Endothelial cell of umbilical vein (primary cell): ENCODE measurements at places on chromosomes 2 and 18.
A peak's percentile ranks its signal among the peaks of the same experiment; 100 is the strongest.

DNA sequence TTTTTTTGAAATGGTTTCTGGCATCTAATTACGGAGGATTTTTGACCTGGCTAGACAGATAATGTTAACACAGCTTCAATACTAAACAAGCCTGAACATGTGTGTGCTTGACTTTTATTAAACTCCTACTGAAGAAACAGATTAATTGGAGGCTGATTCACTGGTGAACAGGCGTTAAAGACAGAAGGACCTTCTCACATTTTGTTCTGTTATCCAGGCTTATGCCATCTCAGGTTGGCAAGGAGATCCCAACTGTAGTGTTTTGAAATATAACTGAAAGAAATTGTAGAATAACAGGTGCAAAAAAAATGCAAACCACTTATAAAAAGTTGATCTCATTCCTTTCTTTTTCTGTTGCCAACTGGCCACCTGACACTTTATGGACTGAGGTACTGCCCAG is 269.6 kb downstream of the ARHGAP15 start:
- no peak for DNase-seq

GRCh38 chr2:229445019-229445418 is 173.9 kb upstream of the PID1 start:
- peak; percentile 87 for DNase-seq

- DNase-seq: no peak
Observed at GRCh38 chr2:200041639-200042038, 86.3 kb downstream of the MAIP1 start.

DNA sequence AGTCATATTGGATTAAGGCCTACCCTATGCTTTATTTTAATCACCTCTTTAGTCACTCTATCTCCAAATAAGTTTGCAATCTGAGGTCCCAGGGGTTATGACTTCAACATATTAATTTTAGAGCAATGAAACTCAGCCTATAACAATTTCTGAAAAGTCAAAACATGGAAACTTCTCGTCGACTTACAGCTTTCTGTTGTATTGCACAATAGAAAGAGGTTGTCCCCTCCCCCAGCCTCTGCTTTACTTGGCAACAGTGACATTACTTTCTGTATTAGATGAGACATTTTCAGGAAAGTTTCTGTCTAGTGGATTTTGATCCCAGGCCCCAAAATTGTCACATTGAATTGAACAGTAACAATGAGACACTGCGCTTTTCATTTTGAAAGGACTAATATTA is 326.4 kb downstream of the THSD7B start:
- no peak for DNase-seq

DNA sequence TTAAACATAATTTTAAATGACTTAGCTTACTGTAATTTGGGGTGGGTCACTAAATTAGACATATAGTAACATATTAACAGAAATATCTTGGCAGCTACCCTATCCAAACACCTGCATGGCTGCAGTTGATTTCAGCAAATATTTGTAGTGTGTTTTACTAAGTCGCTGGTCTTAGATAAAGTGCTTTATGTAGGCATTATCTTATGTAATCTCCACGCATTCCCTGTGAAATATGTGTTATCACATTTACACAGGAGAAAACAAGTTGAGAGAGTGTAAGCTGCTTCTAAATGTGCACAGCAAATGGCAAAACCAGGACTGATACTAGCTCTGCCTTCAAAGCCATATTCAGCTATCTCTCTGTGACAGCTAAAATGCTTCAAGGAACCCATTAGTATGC is 72.0 kb downstream of the NYAP2 start:
- DNase-seq: no peak

DNA sequence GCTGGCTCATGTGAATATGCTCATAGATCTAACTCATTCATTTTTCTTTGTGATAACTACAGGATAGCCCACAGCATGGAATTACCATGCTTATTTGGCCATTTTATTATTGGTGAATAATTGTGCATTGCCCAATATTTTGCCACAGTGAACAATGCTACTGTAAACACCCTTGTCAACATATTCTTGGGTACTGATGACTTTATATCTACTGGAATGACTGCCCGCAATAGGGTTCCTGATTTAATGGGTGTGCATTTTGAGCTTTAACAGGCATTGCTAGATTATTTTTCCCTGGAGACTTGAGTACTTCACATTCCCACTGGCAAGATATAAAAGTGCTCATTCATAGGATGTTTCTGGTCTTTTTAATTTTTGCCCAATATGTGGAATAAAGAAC is 42.7 kb upstream of the EVA1A start:
- no peak for DNase-seq

- DNase-seq: no peak
Observed at GRCh38 chr18:39449566-39449965, 1884.0 kb upstream of the CELF4 start.

GRCh38 chr2:59168766-59169165 is 927.6 kb upstream of the FANCL start:
- no peak for DNase-seq

GRCh38 chr2:181106229-181106628 is 125.8 kb downstream of the UBE2E3 start:
- no peak for DNase-seq

GRCh38 chr2:41941831-41942230 is 106.0 kb upstream of the PKDCC start:
- DNase-seq: no peak

DNA sequence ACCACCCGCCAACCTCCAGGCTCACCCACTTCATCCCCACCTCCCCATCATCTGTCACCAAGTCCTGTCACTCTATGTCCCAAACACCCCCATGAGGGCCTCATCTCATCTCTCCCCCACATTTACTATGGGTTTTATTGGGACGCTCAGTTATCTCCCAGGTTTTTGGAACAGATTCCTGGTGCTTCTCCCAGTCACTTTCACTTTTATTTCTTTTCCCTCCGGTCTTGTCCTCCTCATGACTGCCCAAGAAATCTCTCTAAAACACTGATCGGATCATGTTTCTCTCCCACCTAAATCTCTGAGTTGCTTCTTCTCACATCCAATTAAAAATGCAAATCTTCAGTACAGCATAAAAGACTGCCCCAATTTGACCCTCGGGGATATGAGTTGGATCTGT is 273.1 kb downstream of the PHLPP1 start:
- DNase-seq: no peak

- no peak for DNase-seq
Observed at GRCh38 chr2:68917034-68917718, 35.5 kb downstream of the GKN2 start.

GRCh38 chr2:62409442-62409841 is 96.6 kb downstream of the TMEM17 start:
- DNase-seq: no peak

GRCh38 chr2:201999279-201999678 is 34.4 kb upstream of the FZD7 start:
- no peak for DNase-seq

- no peak for DNase-seq
Observed at GRCh38 chr18:52536039-52536438, 196.0 kb downstream of the DCC start.

DNA sequence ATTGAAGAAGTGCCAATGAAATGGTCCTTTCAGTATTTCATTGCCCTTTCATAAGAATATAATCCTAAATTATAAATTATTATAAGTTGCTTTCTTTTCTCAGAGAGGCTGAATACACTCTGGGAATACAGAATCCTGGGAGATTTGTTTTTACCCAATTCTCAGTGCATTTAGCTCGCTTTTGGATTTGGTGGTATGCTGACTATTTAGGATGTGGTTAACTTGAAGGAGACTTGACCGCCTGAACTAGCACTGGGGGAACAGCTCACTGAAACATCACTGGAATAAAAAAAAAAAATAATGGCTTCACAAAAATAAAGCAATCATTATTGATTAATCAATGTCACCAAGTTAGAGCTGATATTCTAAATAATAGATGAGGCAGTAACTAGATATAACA is 10.2 kb downstream of the TNFAIP6 start:
- no peak for DNase-seq

DNA sequence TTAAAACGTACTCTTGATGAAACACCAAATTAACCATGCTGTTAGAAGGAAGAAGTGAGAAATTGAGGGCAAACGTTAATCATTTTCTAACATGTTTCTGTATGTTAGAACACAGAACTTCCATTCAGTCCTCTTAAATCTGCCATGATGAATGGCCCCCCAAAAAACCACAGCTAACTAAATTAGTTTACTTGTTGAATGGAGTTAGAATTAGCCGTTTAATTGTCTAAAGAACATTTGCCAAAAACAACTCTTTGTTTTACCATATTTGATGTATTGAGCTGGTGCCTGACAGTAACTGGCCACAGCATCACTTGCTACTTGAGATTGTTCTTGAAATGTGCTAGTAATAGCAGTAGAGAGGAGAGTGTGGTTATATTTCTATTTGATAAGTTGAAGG is 12.7 kb downstream of the CCNYL1 start:
- no peak for DNase-seq

DNA sequence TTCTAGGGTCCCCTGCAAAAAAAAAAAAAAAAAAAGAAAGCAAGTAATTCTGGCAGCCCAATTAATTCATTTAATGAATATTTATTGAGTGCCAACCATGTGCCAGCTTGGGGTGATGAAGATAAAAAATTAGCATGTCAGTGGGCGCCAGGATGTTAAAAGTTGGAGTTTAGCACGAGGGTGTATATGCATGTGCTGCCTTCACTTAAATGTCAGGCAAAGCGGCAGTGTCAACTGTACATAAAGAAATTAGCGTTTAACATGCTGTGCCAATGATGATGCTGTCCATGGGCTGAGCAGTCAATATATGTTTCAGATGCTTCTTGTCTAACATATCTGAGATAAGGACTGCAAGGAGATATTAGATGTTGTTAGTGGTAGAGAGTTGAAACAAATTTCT is 49.5 kb downstream of the ASAP2 start:
- DNase-seq: no peak

DNA sequence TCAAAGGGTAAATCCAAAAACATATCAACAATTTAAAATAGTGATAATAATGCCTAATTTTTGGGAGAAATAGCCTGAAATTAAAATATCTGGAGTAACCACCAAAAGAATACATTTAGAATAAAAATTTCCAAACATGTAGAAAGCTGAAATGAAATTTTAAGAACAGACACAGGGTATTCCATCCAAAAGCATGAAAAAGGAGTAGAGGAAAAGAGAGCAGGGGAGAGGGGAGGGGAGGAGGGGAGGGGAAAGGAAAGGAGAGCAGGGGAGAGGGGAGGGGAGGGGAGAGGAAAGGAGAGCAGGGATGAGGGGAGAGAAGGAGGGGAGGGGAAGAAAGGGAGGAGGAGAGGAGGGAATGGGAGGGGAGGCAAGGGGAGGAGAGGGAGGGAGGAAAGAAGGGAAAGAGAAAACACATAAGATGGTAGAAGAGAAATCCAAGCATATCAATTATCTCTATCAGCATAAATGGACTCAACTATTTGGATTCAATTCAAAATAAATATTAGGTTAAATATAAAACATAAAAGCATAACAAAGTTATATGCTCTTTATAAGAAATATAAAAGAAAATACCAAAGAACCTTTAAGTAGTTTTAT is 141.1 kb downstream of the ZNF385B start:
- no peak for DNase-seq

GRCh38 chr2:38554973-38555595 is 47.6 kb downstream of the HNRNPLL start:
- DNase-seq: peak; percentile 12

GRCh38 chr2:74735564-74735963 is 81.5 kb downstream of the SEMA4F start:
- peak; percentile 24 for DNase-seq

- no peak for DNase-seq
Observed at GRCh38 chr2:46663614-46664013, 184.2 kb downstream of the TMEM247 start.

DNA sequence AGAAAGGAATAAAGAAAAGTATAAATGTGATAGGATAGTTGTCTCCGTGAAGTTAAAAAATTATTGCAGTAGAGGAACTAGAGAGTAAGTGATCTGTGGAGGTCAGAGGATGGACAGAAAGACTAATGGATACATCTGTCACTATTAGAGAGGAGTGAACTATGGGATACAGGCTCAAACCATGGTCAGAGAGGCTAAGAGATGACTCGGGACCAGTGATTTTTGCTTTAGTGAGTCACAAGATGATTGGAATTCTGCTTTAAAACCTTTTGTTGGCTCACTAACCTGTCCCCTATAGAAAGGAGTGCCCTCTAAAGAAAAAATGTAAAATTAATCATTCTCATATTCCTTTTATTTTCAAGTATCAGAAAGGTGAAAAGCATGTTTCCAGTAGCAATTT is 30.3 kb downstream of the ALMS1 start:
- DNase-seq: no peak

GRCh38 chr2:94997981-94998930 is 27.3 kb upstream of the MAL start:
- DNase-seq: no peak

GRCh38 chr2:30763151-30763660 is 44.0 kb downstream of the CAPN13 start:
- DNase-seq: no peak

DNA sequence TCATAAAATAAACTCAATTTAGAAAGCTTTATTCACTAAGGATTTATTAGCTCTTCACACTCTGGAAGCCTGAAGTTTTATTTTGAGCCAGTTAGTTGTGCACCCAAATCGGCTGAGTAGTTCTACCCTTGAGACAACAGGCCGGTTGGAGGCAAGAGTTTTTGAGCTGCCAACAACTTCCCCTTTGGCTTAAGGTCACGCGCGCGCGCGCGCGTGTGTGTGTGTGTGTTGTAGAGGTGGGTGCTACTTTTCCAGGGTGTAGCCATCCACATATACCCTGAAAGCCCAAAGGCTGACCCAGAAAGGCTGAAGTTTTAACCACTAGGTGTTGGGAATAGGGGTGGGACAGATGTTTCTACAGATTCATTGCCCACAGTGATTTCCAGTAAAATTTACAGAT is 150.2 kb upstream of the LHCGR start:
- no peak for DNase-seq

DNA sequence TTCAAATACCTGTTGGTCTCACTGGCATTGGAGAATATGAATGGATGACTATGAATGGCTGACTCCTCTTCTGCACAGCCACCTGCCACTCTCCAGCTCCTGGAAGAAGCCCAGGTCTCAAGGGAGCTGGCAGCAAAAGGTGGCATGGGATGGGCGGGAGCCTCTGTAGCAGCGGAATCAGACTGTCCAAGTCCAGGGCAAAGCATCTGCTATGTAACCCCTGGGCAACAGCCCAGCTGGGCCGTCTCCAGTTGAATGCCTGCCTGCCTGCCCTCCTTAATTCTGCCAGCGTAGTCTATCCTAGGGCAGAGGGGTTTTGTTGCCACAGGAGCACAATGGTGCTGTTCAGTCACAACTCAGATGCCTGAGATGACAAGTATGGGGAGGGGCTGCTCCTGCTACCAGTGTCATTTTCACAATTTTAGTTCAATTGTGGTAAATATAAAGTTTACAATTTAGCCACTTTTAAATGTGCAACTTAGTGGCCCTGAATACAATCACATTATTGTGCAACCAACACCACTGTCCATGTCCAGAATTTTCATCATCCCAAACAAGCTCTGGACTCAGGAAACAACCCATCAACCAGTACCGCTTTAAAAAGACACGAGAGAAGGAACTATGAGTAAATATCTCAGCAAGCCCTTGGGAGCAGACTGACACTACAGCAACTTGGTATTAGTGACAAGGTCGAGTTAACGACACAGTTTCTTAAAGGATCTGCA is 115.2 kb downstream of the MYO5B start:
- DNase-seq: no peak
